Epithelial cell of prostate (primary cell): ENCODE measurements at places on chromosomes 7 and 10.
A peak's percentile ranks its signal among the peaks of the same experiment; 100 is the strongest.

- DNase-seq, result no peak
Measured at GRCh38 chr10:53025172-53025711, 252.7 kb upstream of the MBL2 start.

GRCh38 chr7:112449353-112449752 lies 907 bp upstream of the IFRD1 start:
- peak; percentile 73 for DNase-seq

GRCh38 chr10:110009736-110010475 lies 2.1 kb downstream of the ADD3 start:
- no peak for DNase-seq

- no peak for DNase-seq
Measured at GRCh38 chr7:27172823-27173510, 1.2 kb downstream of the HOXA10 start.

GRCh38 chr7:125033506-125033905 lies 103.9 kb upstream of the POT1 start:
- DNase-seq, result no peak
